T-helper 22 cell (primary cell): ENCODE measurements at places on chromosomes 12 and 14.
A peak's percentile ranks its signal among the peaks of the same experiment; 100 is the strongest.

GRCh38 chr14:101236496-101237251 lies 324.6 kb upstream of the DIO3 start:
- no peak for DNase-seq

GRCh38 chr12:89880690-89881350 lies 172.2 kb upstream of the ATP2B1 start:
- DNase-seq, result peak; percentile 32

- no peak for DNase-seq
Measured at GRCh38 chr12:121050725-121051124, 11.7 kb upstream of the OASL start.

- DNase-seq, result no peak
Measured at GRCh38 chr14:73264885-73265720, 27.8 kb downstream of the PAPLN start.

DNA sequence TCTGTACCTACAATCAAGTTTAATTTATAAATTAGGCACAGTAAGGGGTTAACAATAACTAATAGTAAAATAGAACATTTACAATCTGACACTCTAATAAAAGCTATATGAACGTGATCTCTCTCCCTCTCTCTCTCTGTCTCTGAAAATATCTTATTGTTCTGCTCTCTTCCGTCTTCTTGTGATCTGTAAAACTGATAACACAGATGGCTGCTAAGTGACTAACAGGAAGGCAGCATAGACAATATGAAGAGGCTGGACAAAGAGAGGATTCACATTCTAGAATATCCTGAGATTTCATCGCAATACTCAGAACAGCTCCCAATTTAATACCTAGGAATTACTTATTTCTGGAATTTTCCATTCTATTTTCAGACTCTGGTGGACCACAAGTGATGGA lies 827.2 kb downstream of the FLRT2 start:
- no peak for DNase-seq

DNA sequence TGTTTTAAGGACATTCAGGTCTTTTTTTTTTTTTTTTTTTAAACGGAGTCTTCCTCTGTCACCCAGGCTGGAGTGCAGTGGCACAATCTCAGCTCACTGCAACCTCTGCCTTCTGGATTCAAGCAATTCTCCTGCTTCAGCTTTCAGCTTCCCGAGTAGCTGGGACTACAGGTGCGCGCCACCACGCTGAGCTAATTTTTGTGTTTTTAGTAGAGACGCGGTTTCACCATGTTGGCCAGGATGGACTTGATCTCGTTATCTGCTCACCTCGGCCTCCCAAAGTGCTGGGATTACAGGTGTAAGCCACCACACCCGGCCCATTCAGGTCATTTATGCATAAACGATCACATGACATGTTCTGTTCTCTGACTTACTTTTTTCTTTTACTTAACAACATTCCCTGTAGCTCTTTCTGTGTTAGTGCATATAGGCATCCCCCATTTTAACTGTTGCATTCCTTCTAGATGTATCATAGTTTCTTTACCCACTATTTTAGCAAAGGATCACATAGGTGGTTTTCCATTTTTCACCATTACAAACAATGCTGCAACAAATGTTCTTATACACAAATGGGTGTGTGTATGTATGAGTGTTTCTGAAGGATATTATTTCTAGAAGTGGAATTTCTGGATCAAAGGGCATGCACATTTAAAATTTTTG lies 74.2 kb downstream of the ARF6 start:
- no peak for DNase-seq

- DNase-seq, result no peak
Measured at GRCh38 chr12:96045566-96045965, 10.2 kb upstream of the LTA4H start.

DNA sequence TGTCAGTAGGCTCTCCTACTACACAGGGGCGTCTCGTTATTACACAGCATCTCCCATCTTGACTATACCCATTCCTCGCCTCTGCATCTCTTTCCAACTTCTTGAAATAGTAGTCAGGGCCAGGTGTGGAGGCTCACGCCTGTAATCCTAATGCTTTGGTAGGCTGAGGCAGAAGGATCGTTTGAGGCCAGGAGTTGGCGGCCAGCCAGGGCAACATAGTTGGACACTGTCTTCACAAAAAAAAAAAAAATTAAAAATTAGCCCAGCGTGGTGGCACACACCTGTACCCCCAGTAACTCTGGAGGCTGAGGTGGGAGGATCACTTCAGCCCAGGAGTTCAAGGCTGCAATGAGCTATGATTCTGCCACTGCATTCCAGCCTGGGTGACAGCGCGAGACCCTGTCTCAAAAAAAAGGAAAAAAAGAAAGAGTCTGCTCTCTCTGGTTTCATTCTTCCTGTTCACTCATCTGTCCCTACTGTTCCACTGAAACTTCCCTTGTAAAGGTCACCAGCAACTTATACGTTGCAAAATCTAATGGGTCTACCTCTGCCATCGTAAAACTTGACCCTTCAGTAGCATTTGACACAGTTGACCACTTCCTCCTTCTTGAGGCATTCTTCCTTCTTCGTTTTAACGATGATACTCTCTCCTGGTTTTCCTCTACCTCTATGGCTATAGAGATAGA lies 41.0 kb upstream of the PTGR2 start:
- DNase-seq, result no peak
